ENCODE measurements at places on chromosomes 11 and 22. TPM values are rescaled to one million over a fixed set of nuclear protein-coding genes. Genes with fewer than 3 reads are reported as not detected.

GRCh38 chr11:10844796-10845195 is 13.1 kb downstream of the ZBED5 start:
- no peak overlapping the region for H3K4me3 ChIP-seq
- H3K27ac ChIP-seq = no peak overlapping the region
- no peaks in the 10 kb centered on the region for H3K27me3 ChIP-seq
- peaks cover 21% of the 10 kb centered on the region for H3K36me3 ChIP-seq

RIMBP3B gene
- total RNA-seq = not detected

MS4A12 gene
- total RNA-seq = not detected

KRTAP5-2 gene
- total RNA-seq = not detected

NAT10 gene
- total RNA-seq = 124 TPM
